ENCODE measurements at places on chromosomes 12 and 14.

DNA sequence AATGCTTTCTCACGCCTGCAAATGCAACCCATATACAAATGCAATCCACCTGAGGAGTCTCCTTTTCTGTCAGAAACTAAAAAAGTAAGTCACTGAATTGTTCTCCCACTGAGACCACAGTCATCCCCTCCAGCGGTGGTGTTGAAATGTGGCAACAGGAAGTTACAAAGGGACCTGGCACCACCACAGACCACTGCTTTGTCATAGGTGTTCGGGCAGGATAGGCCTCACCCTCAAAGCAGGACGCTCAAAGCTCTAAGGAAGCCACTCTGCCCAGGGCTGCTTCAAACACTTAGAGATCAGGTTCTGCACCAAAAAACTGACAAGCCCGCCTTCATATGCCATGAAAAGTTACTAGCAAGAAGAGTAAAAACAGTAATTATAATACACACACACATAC, 11.3 kb downstream of the PHLDA1 start:
- peak; percentile 86 for DNase-seq

DNA sequence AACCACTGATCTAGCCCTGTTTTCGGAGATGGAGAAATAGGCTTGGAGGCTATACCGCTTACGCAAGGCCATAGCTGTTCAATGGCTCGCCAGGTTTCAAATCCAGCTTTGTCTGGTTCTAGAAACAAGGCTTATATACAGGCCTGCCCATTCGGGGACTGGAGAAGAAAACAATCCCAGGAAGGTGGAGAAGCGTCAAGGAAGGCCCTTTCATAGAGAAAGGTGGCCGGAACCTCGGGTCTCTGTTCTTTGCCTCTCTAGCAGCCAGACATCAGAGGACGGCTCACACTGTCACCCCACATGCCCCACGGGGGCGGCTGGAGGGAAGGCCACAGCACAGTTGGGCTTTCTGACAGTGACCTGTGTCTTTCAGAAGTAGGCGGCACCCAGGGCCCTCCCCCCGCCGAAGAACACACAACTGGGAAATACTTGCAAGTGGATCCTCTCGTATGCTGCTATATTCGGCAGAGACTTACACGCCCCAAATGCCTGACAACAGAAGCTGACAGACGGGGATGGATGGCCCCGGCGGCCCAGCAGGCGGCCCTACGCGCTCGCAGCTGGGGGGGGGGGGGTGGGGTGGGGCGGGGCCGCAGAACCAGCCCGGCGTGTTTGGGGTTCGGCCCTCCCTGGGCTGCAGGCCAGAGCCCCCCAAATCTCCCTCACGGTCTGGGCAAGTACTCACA, 4.5 kb upstream of the SETD1B start:
- DNase-seq = peak; percentile 82

DNA sequence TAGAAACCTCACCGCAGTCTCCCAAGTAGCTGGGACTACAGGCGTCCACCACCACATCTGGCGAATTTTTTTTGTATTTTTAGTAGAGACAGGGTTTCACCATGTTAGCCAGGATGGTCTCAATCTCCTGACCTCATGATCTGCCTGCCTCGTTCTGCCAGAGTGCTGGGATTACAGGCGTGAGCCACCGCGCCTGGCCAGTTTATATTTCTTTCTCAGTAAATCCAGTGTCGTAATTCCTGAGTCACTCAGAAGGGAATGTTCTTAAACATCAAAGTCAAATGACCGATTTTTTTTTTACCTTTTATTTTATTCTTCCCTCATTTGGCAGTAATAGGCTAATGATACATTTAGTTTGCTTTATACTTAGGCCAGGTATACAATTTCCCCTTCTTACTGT, 80.5 kb downstream of the FBXO33 start:
- no peak for DNase-seq

GRCh38 chr14:76998910-76999309, 29.6 kb downstream of the IRF2BPL start:
- no peak for DNase-seq

GRCh38 chr12:106675651-106676435, 93.0 kb downstream of the RFX4 start:
- no peak for DNase-seq

- DNase-seq = no peak
Measured at GRCh38 chr12:49838973-49839633, 3.8 kb downstream of the BCDIN3D start.

DNA sequence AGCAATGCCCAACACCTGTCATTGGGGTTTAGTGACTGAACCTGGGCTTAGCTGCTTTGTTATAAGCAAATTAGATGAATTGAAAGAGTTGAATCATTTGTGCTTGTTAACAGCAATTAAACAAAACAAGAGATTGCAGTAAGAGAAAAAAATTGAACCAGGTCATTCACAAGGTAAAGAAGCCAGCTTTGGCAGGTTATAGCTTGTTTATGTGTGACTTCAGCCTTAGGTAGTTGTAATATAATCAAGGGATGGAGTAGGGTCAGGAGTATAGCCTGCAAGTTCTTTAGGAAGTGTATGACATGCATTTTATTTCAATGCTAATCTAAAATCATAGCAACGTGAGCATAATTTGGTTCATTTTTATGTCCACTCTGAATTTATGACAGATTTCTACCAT, 63.4 kb upstream of the PLEKHG3 start:
- no peak for DNase-seq

GRCh38 chr12:43425361-43425760, 126.6 kb downstream of the ADAMTS20 start:
- DNase-seq = no peak

GRCh38 chr14:90553298-90553920, 156.6 kb downstream of the CALM1 start:
- DNase-seq = no peak

- DNase-seq = no peak
Measured at GRCh38 chr12:82600379-82600778, 86.3 kb upstream of the TMTC2 start.

- DNase-seq = no peak
Measured at GRCh38 chr12:44689587-44689986, 186.5 kb downstream of the NELL2 start.

DNA sequence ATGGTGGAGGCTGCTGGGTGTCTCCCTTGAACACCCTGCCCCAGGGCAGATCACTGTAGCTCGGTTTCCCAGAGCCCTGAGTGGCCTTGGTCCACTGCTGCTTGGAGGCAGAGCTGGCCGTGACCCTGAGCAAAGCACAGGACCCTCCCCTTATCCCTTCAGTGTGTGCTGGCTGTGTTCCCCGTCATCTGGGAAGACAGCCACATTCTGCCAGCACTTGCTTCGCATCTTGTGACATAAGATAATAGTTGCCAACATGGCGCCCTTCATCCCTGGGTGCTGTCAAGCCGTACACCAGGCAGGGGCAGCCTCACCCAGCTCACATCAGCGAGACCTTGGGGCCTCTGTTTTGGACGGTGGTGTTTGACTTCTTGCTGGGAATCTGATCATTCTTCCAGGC, 12.1 kb upstream of the ALDH2 start:
- DNase-seq = no peak

- DNase-seq = peak; percentile 90
Measured at GRCh38 chr12:6867413-6868210, at the start of gene TPI1. TSS of gene TPI1 (plus strand) at chr12:6867531. CDS start at chr12:6867567, 36 bp downstream.

- DNase-seq = peak; percentile 48
Measured at GRCh38 chr14:99511421-99512109, 30.4 kb downstream of the CCNK start.

DNA sequence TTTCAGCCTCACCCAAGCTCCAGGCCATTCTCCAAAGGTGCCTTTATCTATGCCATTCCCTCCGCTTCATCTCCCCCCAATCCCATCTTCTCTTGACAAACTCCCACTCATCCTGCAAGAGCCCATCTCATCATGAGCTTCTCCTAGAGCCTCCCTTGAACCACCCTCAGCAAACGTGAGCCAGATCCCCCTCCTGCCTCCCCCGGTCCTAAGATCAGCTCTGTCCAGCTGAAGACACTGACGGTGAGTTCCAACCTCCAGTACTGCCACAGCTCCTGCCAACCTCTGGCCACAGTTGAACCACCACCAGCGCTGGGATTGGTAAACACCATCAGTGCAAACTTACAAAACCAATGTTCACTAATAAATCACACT, 124.6 kb downstream of the BCL11B start:
- DNase-seq = peak; percentile 21

All from activated CD8-positive, alpha-beta memory T cell treated with anti-CD3 and anti-CD28 coated beads for 24 hours (primary cell).